Activated T-cell treated with anti-CD3 and anti-CD28 coated beads, Interleukin-2, amount 50 U/mL, for 1 hour (primary cell): ENCODE measurements at places on chromosomes 7 and 10.

- no peak for DNase-seq
Observed at GRCh38 chr7:149207324-149208035, 12.1 kb downstream of the ZNF282 start.

GRCh38 chr10:91799612-91799975 lies 1.4 kb downstream of the TNKS2 start:
- DNase-seq = no peak

DNA sequence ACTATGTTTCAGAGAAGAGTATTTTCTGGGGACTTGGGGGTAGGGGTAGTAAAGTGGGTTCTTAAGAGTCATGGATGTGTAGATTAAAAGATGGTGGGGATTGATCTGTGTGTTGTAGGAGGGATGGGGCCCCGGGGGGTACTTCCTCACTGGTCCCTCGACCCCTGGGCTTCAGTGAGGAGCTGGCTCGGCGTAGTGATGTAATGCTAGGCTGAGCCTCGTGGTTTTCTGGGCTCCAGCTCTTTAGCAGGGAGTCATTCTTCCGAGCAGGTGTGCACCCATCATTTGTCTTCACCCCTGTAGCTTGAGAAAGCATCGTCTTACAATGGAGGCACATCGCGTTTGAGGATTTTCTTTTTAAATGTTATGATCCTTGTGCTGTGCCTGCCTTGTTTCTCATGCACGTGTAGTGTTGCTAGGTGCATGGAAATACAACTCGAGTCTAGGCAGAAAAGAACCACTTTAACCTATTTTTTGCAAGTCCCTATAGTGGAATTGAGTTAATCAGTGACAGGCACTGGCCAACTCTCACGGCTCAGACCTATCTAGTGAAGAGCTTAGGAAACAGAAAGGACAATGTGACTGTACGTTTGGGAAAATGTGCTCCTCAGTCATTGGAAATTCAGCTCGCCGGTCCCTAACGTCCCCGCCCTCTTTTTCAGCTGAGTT lies 106.1 kb upstream of the BTBD16 start:
- no peak for DNase-seq

DNA sequence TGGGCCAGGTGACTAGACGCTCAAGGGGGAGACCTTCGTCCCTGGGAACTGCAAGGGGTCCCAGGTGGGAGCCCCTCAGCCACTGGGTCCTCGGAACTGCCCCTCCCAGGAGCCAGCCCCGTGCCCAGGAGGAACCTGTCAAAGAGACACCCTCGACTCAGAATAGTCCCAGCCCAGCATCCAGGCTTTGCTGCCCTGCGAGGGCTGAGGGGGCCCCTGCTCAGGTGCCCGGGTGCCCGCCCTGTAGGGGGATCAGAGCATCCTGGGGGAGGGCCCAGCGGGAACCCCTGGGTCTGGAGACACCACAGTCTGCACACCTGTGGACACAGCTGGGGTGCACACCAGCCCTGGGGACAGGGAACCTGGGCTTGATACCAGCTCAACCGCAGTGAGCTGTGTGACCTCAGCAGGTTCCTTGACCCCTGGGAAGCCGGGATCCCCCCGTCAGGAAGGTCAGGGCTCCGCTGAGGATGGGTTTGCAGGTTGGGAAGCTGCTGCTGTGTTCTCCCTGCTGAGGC lies 407 bp downstream of the ELN start:
- no peak for DNase-seq

DNA sequence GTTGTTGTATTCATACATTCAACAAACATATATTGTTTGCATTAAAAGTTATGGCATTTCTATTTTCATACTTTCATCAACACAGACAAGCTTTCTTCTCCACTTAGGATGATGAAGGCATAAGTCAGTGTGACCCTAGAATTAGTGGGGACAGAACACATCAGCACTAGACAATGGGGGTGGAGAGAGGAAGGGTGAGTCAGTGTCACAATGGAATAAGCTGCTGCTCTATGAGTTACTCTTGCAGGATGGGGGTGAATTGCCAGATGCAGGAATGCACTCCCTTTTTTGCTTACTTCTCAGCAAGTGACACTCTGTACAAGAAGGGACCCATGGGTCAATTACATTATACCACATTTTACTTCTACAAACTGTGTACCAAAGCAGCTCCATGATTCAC lies 74.0 kb downstream of the DGKI start:
- DNase-seq = no peak

- DNase-seq = no peak
Observed at GRCh38 chr10:131009791-131010190, 301.7 kb downstream of the TCERG1L start.

GRCh38 chr10:8306685-8307364 lies 252.3 kb downstream of the GATA3 start:
- no peak for DNase-seq

DNA sequence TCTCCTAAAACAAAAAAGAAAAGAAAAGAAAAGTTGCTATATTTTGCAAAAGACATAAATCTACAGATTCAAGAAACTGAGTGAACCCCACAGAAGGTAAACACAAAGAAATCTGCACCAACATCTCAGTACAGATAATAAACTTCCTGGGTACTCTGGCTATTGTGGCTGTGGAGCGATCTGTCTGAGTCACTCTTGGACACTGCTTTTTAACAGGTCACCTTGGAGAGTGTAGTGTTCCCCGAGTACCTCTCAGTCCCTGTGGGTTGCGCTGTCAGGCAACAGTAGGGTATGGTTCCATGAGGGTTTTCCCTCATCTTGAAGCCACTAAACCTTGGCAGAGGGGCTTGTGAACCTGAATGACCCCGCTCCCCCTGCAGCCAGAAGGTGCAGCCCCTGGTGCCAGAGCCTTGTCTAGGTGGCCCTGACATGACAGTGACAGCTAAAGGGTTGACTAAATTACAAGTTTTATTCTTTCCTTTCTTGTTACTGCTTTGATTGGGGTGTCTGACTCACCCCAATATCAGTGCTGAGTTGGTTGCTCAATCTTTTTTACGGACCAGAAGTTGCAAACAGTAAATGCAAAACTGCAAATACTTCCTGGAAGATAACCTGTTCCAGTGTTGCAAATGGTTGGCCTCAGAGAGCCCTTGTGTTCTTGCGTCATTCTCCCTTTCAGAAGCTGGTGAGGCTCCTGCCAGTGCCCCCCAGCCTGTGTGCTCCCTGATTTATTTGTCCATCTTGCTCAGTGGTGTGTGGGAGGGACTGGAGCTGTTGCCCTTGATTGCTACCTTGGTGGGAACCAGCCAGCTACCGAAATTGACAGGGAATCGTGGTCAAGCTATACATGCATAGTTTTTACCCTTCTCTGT lies 30.6 kb downstream of the POR start:
- DNase-seq = no peak

DNA sequence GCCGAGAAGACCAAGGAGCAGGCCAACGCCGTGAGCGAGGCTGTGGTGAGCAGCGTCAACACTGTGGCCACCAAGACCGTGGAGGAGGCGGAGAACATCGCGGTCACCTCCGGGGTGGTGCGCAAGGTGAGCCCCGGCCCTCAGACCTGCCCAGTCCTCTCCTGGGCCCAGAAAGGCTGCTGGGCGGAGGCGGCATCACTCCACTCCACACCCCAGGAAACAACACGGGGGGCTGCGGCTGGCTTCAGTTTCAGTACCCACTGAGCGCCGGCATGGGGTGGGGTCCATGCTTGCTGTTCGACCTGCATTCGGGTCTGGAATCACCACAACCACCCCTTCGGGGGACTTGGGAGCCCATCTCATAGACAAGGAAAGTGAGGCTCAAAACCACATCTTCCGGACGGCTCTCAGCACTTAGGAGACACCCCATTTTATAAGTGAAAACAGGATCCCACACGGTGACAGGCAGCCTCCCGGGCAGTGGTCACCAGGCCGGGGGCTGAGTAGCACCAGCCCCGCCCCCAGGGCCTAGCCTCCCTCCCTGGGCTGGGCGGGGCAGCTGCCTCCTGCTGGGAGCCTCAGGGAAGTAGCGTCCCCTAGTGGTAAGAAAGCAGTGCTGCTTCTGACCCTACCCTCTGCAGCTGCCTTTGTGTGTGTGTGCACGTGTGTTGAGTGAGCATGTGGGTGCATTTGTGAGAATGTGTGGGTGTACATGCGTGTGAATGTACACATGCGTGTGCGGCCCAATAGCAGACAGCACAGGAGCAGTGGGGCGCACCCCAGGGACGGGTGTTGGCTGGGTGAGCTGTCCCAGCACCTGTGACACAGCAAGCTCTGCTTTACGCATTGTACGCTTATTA lies 1.8 kb downstream of the SNCG start:
- no peak for DNase-seq
